Fibroblast of skin of right biceps (primary cell): ENCODE measurements at places on chromosomes 7 and 10.

DNA sequence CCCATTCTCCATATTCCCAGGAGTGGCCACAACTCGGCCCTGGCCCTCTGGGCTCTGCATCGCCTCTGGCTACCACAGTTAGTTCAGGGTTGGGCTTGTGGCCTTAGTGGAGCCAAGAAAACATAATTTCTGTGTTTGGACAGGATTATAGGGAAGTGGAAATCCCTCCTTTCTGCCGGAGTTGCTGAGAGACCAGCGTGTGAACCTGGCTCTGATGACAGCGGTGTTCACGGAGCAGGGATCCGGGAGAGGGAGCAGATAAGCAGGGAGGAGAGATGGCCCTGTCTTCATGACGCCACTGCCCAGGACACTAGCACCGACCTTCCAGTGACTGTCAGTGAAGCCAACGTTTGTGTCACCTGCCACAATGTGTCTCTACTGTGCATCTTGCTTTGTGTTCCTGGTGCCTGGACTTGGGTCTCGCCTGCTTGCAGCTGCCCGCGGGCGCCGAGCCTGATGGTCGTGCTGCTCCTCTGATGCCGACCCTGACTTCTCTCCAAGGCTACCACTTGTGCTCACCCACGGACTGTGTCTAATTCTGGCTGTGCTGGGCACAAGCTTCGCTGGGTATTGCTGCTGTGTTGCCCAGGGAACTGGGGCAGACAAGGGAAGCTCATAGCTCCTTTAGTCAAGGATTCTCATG is 67.0 kb upstream of the VIPR2 start:
- DNase-seq: no peak

- no peak for DNase-seq
These were observed 740 bp downstream of the HTR7 start for GRCh38 chr10:90856964-90857634.

DNA sequence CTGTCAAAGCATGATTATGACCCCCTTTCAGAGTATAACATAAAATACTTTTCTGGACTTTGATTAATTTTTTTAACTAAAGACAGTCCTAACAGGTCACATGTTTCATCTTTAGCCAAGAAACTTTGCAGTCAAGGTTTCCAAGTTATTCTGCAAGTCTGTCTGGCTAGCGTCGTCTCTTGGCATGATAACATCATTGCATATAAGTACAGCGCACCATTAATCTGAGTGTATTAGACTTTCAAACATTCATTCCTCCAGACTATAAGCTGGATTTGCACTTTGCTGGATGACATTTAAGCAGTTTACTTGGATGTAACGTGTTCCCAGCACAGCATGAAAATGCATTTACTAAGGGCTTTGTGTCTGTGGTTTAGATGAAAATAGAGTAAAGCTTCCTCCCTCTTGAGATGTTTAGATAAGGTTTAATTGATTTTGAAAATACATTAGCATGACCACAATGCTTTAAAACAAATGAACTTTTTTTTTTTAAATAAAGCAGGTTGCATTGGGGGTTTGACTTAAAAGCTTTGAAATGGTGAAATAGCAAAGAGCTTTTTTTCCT is 349.0 kb upstream of the MTPN start:
- no peak for DNase-seq

DNA sequence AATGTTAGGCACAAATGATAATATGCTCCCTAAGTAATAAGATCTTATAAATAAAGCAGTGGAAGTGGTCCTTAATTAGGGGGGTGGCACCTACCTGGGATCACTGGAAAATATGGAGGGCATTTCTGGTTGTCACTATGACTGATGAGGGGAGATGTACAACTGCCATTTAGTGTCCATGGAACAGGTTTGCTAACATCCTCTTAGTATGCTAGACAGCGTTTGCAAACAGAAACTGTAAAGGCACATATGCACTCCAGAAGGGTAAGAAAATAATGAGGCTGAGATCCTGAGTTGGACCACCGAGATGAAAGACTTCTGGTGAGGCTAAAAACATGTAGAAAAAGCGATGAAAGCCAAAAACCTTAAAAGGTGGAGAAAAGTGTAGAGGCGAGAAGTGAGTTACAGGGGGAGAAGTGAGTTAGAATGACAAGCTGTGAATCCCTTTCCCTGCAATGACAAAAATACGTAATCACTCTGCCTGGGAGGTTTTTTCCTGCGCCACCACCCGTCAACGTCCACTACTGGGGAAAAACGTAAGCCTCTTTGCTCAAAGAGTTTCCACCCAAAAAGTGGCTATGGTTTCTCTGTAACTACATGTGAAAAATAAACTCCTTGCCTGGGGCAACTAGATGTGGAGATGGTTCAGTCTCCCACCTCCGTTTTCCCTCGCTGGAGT is 767 bp downstream of the KRIT1 start:
- peak; percentile 32 for DNase-seq

- no peak for DNase-seq
These were observed 351.2 kb downstream of the LRMDA start for GRCh38 chr10:75782463-75783248.

DNA sequence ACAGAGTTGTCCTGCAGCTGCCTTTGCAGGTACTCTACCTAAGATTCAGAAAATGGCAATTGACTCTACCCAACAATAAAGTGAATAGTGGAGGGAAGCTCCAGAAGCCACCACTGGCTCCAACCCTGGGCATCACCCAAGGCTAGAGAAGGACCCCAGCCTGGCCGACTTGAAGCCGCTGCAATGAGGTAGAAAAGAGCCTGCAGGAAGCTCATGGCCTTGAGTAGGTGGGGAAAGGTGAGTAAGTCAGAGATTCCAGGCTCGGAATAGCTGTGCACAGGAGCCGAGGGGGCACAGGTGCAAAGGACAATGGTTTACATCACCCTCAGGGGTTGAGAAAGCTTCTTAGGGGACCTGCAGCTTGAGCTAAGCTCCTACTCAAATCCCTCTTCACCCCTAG is 83.6 kb downstream of the AOAH start:
- DNase-seq: no peak

DNA sequence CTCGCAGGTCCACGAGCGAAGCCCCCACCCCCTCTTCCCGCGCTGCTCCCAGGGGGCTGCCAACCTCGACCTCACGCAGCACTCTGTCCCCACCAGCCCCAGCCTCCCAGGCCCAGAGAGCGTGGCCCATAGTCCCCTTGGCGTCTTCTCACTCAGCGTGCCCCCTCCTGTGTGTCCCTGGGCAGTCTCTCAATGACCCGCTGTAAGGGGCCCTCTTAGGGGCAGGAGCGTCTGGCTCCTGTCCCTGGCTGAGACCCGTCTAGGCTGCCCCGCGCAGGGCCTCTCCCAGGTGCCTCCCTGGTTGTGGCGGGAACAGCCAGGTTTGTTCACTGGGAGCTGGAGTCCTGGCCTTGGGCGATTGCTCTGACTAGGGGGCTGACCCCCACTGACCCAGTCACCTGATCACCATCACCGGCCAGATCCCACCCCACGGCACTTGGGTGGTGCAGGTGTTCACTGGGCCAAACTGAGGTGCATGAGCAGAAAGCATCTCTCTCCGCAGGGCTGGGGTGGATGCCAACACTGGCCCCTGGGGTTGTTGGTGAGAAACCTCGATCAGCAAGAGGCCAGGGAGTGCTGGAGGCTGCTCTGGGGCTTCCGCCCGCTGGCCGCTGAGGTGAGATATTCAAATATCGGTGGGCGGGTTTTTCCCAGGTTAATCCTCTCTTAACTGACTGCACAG is 12.6 kb upstream of the WDFY4 start:
- DNase-seq: no peak

DNA sequence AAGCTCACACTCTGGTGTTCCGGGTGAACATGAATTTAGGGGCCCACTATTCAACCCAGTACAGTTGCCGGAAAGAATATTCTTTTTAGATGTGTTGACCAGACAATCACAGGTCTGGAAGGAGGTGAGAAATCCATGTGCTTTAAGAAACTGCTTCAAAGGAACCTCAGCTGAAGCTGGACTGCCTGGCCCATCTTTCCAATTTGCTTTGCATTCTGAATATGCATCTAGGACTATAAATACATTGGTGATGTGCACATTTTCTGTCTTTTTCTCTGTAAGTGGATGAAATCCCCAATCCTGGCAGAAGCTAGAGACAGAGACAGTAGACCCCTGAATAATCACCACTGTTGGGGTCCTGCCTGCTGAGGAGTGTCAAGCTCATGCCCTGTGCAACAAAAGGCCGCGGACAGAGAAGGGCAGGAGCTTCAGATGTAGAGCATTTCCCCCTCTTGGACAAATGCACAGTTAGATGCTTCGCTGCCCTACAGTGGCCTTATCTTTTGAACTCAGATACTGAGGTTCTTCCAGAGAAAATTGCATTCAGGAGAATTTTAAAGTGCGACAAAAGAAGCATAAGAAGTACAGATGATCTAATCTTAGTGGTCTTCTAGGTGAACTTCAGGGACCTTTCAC is 368.3 kb downstream of the SFMBT2 start:
- DNase-seq: no peak

DNA sequence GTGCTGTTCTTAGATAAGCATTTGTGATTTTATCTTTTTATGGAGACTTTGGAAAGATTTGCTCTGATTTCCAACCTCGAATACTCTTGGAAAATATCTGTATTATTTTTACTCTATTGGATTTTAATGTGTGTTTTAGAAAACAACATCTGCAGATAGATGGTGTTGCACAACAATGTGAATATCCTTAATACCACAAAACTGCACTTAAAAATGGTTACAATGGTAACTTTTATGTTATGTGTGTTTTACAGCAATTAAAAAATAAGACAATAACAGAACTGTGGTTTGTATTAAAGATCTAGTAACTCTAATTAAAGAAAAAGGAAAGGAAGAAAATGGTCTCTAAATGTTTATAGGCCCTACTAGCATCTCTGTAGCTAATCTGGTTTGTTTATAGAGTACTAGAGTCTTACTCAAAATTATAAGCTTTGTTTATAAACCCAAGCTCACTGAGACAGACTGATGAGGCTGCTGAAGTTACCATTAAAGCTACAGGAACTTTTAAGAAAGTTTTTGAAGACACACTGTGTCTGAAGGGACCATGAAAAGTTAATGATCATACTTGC is 74.6 kb upstream of the CC2D2B start:
- no peak for DNase-seq

GRCh38 chr7:15609287-15609686 is 47.5 kb upstream of the AGMO start:
- no peak for DNase-seq

DNA sequence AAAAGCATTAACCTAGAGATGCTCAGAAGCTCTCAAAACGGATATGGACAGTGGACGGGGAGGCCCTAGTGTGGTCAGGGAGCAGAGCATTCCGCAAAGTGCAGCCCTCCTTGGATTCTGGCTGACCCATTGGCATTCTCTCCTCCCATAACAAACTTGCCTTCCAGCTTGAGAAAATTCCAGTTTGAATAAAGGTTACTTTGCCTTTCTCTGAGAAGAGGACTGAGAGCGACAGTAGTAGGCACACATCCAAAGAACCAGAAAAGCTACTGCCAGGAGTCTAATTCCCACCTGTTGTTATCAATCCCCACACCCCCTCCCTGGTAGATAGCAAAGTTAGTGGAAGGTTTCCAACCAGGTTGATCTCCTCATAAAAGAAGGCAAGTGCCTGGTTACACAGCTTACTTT is 84.7 kb upstream of the TRIL start:
- no peak for DNase-seq

DNA sequence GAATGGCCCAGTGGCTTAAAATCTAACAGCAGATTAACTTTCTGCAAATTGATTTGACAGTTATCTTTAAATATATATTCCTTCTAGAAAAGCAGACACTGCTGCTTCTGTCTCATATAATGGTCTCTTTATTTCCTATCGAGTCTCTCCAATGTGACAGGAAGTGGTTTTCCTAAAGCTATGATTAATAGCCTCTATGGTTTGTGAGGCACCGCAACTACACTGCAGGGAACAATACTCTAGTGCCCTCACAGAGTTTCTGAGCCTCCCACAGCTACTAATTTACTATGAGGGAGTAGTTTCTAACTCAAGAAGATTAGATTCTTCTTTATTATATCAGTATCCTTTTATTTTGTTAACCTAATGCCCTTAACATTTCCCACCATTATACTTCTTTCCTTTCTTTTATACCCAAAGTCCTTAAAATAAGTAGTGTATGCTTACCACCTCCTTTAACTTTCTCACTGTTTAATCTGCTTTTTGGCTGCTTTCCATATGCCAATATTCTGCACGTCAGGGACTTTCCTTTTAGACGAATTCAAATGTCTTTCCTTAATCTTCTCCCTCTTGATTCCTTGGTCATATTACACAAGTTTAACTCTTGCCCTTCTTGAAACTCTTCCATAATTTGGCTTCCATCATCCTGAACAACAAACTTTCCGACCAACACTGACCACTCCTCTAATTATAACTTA is 23.8 kb upstream of the AHR start:
- peak; percentile 76 for DNase-seq

GRCh38 chr10:22998091-22998490 is 70.2 kb downstream of the ARMC3 start:
- DNase-seq: no peak

DNA sequence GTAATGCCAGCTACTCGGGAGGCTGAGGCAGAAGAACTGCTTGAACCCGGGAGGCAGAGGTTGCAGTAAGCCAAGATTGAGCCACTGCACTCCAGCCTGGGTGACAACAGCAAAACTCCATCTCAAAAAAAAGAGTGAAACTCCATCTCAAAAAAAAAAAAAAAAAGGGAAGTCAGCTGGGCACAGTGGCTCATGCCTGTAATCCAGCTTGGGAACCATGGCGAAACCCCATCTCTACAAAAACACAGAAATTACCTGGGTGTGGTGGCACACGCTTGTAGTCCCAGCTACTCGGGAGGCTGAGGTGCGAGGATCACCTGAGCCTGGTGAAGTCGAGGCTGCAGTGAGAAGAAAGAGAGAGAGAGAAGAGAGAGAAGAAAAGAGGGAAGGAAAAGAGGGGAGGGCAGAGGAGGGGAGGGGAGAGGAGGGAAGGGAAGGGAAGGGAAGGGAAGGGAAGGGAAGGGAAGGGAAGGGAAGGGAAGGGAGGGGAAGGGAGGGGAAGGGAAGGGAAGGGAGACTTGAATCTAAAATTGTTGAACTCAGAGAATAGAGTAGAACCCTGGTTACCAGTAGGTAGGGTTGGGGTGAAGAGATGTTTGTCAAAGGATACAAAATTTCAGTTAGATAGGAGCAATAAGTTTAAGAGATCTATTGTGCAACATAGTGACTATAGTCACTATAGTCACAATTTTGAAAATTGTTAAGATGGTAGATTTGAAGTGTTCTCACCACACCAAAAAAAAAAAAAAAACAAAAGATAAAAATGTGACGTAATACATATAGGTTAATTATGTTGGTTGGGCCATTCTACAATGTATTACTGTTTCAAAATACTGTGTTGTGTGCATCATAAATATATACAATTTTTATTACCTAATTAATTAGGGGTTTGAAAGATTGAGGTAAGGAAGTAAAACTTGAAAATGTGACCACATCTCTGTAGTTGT is 2.5 kb downstream of the SLC16A9 start:
- no peak for DNase-seq

DNA sequence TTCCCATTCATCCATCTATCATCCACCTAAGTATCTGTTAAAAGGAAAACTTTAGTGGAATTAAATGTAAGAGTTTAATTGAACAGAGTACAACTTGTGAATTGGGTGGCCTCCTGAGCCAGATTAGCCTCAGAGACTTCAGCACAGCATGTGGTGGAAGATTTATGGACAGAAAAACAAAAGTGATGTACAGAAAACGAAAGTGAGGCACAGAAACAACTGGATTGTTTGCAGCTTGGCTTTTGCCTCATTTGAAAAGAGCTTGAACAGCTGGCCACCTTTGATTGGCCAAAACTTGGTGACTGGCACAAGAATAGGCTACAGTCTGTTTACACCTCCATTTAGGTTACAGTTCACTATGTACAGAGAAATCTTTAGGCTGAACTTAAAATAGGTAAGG is 1463.4 kb upstream of the CELF2 start:
- DNase-seq: no peak
